NCI-H1436 (cell line): ENCODE measurements at places on chromosomes 3 and 15.

DNA sequence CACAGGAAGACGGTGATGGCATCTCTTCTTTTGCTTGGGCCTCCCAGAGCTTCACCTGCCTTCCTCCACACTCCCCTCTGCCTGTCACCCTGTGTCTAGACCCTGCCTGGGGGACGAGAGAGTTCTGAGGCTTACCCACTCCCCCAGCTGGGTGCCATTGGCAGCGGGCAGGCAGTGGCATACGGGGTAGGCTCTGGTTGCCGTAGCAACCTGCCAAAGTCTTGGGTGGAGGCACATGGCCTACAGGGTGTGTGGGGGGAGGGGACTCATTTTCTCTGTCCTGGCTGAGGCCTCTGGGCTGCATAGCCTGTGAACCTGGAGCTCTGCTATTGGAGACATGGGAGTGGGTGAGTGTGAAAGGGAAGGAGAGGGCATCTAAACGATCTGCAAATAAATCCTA, 4.4 kb downstream of the INSYN1 start:
- no peak for DNase-seq

- no peak for DNase-seq
These were observed 201.4 kb upstream of the CBLB start for GRCh38 chr3:106070187-106070586.

DNA sequence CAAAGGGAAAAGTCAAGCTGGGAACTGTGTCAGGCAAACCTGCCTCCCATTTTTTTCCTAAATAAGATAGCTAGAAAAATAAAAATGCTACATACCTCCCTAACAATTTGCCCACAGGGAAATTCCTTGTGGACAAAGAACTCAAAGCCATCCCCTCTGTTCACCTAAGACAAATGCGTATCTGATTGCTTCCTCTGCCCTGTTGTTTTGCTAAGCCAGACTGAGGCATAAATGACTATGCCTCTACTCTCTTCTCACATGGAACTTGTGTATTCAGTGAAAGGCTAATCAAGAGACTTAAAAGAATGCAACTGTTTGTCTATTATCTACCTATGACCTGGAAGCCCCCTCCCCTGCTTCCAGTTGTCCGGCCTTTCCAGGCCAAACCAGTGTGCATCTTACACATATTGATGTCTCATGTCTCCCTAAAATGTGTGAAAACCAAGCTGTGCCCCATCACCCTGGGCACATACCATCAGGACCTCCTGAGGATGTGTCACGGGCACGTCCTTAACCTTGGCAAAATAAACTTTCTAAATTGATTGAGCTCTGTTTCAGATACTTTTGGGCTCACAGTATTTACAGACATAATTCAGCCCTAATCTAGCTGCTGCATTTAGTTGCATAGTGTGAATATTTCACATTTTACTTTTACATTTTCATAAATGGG, 15.8 kb downstream of the CHD2 start:
- no peak for DNase-seq

- no peak for DNase-seq
These were observed 79.0 kb upstream of the DCLK3 start for GRCh38 chr3:36843065-36844051.

GRCh38 chr3:55459838-55460237, 27.3 kb downstream of the WNT5A start:
- DNase-seq = no peak

- DNase-seq = no peak
These were observed 19.7 kb upstream of the CLN6 start for GRCh38 chr15:68249058-68249713.

DNA sequence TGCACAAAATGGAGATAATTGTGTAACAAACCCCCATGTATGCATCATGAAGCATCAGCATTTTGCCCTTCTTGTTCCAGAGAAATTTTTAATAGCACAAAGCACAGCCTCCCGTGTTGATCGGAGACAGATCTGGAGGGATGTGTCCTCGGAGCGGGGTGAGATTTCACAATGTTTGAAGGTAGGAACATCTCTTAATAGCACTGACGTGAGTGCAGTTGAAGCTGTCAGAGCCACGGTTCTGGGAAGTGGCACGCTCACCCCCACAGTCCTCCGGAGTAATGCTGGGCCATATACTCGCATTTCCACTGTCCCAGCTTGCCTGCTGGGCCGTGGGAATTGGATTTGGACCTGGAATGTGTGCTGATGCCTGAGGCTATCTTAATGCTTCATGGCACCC, 24.1 kb downstream of the ARPP21 start:
- DNase-seq = no peak

DNA sequence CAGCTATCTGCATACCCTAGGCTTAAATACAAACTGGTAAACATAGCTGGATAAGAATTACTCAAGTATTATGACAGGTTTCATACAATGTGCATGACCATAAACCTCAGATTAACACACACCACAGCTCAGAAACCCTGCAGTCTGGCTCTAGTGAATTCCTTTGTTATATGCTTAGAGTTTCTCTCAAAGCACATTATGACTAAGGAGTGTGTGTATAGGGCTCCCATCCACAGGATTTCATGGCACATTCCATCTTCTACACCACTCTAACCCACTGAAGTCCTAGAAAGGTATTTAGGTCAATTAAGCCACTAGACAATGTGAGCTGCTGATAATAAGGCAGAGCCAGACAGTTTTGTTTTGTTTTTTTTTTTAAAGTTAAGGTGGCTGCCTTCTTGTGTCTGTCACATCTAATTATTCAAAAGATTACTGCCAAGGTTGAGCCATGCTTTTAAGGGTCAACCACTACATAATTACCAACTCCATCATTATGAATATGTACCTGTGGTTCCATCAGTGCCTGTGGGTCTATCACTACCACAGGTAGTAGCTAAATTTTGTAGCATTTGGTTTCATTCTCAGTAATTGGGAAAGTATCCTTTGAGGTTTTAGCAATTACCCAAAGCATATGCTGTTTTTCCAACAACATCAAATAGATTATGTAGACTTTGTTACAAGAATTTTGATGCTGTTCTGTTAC, 107.0 kb downstream of the ALCAM start:
- DNase-seq = no peak

DNA sequence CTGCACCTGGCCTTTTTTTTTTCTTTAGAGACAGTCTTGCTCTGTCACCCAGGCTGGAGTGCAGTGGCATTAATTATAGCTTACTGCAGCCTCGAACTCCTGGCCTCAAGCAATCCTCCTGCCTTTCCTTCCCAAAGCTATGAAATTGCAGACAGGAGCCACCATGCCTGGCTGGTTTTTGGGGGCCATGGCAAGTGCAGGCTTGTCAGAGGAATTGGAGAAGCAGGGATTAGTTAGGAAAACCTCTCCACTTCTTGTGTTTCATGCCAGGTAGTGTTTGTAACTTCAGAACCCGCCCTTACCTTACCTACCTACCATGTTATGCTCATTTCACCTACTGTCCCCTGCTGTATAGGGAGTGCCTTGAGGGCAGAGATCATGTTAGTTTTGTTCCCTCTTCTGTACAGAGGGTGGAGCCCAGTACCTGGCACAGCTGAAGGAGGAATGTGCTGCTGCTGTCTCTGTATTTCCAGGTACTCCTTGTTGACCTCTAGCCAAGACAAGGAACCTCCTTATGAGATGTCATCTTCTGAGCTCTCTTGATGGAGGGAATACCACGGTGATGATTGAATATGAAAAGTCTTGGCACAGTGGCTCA, 43.8 kb downstream of the TRAK1 start:
- no peak for DNase-seq

DNA sequence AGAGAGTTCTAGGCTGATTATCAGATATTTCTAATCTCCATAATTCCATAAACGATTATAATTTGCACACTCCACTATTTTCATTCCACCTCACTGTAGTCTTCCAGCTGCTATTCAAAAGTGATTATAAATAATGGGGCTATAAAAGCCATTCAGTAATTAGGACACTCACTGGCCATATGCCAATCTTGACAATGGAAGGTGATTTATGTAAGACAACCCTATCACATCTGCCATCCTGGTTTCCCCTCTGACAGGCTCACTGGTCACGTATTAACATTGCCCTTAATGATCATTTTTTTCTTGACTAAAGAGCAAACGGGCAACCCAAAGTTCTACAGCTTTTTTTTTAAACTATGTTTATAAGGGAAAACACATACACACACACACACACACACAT, 402.4 kb downstream of the MAGI1 start:
- peak; percentile 70 for DNase-seq

GRCh38 chr15:36960179-36960946, 140.0 kb downstream of the MEIS2 start:
- no peak for DNase-seq

GRCh38 chr3:196321162-196321561, 3.1 kb upstream of the DYNLT2B start:
- no peak for DNase-seq

DNA sequence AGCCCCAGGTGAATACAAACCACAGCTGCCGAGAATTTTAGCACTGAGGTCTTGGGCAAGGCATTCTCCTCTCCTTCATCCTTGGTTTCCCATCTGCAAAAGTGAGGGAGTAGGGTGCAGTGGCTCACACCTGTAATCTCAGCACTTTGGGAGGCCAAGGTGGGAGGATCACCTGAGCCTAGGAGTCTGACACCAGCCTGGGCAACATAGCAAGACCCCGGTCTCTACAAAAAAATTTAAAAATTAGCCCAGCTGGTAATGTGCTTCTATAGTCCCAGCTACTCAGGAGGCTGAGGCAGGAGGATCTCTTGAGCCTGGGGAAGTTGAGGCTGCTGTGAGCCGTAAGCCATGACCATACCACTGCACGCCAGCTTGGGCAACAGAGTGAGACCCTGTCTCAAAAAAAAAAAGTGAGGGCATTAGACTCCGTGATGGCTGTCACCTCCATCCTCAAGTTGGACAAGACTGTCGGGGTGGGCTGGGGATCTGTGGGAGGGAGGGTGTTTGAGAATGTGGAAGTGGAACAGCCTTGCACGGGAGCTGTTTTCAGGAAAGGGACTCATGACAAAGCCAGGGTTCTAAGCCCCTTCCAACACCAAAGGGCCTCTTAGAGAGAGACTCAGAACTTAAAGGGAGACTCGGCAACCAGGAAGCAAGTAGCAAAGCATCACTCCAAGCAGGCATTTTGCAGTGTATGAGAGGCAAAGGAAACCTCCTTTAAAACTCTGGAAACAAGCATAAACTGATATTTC, 46.0 kb upstream of the FURIN start:
- DNase-seq = no peak

DNA sequence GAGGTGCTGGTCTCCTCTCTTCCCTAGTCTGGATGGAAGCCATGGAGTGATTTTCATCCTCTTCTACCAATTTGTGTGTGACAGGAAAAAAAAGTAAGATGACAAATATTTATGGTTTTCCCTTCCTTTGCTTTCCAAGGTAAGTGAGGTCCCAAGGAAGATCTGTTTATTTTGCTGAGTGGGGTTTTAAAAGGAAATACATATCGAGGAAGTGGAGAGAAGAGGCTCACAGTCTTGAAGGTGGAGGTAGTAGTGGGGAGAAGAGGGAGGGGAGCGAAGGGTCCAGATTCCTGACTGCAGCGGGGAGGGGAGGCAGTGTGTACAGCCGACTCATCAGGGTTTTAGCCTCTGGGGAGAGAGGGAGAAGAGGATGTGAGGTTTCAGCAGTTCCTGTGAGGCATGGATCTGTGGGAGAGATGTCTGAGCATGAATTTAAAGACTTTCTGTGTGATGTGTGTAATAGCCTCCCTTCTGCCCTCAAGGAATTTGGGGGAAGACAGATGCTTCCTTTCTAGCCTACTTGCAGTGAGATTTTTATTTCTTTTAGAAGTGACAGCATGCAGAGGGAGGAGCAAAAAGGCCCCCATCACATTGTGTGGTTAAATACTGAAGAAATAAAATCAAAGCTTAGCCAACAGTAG, 272.4 kb downstream of the THRB start:
- no peak for DNase-seq

DNA sequence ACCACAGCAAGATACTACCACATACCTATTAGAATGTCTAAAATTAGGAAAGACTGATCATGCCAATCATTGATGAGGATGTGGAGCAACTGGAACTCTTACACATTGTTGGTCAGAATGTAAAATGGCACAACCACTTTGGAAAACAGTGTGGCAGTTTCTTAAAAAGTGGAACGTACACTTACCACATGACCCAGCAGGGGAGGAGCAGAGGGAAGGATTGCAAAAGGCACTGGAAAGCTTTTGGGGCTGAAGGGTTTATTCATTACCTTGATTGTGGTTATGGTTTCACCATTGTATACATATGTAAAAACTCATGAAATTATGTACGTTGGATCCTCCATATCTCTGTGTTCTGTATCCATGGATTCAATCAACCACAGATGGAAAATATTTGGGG, 3.3 kb upstream of the EHD4 start:
- DNase-seq = no peak

DNA sequence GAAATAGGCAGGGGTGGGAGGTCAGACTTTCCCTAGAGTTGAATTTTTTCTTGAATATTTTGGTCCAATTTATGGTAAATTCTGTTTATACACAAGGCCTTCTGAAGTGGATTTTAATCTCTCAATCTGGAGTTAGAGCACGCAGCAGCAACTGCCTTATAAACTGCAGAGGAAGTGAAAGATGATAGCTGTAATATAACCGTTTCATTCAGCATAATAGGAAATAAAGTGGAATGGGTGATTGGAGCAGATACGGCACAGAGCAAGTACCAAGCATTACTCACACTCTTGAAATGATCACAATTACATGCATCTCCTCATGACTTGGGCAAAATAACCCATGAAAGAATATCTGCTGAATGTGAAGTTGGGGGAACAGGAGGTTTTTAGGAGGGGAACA, 106.8 kb downstream of the ARRDC4 start:
- peak; percentile 23 for DNase-seq
